Fibroblast of skin of scalp (primary cell): ENCODE measurements at places on chromosomes 16 and 17.

DNA sequence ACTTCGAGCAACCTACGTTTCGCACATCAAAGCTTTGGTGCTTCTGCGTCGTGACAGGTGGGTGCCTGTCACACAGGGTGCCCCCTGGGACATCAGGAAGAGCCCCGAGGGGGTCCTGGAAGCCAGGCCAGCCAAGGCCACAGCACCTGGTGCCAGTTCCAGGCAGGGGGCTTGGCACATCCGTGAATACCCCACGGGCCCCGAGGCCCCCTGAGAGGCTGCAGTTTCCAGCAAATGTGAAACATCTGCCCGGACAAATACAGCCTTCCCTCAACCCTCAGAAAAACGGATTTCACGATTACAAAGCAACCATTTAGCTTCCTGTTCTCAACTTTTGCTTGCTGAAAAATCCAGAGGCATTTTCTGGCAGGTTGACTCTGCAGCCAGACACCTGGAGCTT, 109.3 kb upstream of the METRNL start:
- DNase-seq = no peak

DNA sequence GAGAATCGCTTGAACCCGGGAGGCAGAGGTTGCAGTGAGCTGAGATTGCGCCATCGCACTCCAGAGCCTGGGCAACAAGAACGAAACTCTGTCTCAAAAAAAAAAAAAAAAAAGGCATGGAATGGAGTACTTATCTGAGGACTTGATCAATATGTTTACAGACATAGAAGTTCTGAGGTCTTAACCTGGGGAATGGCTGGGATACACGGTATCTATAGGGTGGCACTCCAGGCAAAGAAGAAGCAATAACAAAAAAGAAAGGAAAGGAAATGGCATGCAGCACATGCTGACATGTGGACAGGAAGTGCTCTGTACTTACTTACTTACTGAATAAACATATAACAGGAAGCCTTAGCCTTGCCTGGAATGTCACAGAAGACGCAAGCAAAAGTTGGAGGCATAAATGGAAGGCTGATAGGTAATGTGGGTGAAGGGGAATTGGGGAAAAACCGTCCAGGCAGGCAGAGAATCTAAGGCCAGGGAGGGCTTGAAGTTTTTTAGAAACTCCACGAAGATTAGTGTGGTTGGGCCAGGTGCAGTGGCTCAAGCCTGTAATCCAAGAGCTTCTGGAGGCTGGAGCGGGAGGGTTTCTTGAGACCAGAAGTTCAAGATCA, 10.1 kb upstream of the SPOP start:
- peak; percentile 42 for DNase-seq

DNA sequence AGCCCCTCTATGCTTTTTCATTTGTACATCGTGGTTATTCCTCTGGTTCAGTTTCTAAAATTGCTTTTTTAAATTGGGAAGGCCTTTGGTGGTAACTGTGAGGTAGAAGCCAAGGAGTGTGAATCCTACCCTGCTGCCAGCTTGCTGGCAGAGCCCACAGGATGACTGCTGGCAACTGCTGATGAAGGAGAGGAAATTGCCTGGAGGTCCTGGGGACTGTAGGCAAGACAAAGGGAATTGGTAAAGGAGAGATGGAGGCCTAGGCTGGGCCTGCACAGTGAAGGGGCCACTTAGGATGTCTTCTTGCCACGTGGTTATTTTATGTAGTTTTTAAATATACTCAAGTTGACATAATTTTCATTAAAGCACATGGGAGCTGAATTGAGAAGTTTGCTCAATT, 15.8 kb downstream of the C17orf58 start:
- no peak for DNase-seq

GRCh38 chr17:38404174-38404943, 23.9 kb upstream of the ARHGAP23 start:
- DNase-seq = no peak

DNA sequence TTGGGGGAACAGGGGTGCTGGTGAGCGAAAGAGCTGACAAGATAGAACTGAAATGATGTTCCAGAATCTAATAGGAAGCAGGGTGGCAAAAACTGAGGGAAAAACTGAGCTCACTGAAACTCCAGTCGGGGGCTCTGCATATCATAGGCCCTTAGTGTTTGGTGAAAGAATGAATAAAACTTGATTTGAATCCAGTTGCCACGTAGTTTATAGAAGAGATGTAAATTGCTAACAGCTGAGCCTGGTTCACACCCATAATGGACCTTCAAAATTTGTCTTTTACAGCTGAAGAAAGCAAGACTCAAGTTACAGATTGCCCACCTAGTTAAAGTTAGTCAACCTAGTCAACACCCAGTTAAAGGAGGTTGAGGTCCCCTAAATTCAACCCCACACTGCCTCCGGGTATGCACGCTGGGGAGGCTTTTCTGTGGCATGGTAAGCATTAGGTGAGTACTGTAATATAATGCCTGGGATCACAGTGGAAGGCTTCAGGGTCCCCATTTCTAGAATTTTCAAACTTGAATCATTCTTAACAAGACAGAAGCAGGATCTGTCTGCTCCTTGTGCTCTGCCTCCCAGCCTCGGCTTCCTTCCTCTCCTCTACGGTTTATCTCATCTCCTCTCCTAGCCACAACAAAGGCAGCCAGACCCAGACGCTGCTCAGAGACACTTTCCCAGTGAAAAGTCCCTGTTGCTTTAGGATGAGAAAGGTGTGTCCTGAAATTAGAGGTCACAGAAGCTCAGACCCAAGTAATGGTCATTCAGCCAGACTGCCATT, 26.9 kb upstream of the SUPT4H1 start:
- no peak for DNase-seq
